ENCODE measurements at places on chromosomes 5 and 9.

GRCh38 chr9:101022704-101023103, 5.8 kb upstream of the PLPPR1 start:
- DNase-seq = no peak

DNA sequence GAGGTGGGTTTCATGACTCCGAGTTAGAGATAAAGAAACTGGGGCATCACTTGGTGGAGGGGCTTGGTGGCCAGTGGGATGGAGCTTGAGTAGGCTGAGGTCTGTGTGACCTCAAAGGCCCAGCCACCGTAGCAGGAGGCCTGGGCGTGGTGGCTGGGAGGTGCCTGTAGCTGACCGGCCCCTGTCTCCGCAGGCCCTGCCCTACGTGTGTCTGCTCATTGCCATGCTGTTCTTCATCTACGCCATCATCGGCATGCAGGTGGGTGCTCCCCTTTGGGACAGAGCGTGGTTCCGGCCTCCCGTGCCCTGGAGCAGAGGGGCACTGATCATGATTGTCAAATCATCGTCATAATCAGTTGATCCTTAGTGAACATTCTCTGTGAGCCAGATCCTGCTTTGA, 196.2 kb downstream of the CACNA1B start:
- no peak for DNase-seq

DNA sequence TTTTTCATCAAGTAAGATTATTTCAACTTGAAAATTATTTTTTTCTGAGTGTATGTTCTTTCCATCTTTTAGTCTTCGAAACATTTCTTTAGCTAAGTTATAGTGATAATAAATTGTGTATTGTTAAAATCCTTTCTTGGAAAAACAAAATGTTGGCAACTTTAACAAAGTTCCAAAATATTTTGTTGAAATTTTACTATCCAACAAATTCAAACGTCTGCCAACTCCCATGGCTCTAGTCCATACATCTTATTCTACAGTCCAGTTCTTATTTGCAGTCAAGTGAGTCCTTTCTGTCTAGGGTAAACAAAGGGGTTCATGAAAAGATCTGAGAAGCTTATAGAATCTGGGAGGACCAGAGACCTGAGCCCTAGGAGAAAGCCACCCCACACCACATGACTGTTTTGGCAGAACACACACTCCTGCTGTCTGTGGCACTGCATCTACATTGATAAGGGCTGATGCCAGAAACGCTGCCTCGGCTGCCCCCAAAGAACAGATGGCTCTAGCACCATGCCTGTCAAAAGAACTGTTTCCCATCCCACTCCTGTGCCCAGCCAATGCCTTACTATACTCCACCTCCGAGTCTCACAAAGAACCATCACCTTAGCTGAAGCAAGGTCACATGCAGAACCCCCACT, 47.5 kb downstream of the FEM1C start:
- no peak for DNase-seq

GRCh38 chr9:4289411-4290326, 10.2 kb downstream of the GLIS3 start:
- no peak for DNase-seq

DNA sequence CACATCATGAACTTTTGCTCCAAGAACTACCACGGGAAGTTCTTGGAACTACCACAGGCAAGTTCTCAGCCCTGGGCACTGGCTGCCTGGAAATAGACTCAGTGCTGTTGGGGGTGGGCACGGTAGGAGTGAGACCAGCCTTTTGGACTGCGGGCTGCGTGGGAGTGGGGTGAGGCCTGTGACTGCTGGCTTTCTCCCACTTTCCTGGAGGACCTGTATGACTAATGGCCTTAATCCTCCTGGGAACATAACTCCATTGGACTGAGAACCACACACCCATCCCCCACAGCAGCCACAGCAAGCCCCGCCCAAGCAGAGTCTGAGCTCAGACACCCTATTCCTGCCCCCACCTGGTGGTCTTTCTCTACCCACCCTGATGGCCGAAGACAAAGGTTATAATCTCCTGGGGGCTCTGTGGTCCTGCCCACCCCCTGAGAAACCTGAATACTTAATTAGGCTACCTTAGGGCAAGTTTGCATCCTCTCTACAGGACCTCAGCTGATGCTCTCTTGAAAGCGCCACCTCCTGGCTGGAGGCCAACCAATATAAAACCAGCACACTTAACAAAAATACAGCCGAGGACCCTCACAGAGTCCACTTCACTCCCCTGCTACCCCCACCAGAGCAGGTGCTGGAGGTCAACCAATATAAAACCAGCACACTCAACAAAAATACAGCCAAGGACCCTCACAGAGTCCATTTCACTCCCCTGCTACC, 112.6 kb downstream of the CACNA1B start:
- no peak for DNase-seq

DNA sequence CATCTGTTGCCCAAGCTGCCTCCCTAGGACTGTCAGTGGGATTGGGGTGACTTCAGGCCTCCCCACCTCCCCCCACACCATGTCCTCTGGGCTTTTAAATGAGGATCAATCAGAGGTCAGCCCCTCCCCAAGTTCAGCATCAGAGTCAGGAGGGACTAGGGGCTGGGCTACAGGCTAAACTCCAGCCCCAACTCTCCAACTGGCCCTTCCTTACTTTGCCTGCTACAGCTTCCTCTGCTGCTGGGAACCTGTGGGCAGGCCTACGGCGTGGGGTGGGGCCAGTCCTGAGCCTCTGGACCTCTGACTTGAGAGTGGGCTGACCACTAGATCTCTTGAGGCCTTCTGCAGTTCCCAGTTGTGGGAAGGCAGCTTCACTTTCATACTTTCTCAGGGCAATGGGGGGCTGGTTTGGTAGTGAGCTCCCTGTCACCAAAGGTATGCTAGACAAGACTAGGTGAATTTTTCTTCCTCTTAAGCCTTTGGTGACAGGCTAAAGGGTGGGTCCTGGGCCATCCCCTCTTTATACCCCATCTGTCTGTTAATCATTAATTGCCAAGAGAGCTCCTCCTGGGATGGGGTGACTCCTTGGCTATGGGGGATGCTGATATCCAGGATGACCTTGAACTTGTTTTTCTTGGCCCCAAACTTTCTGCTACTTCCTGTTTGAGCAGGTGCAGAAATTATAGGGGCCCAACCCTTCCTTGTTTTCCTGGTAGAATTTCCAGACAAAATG, 10.8 kb upstream of the DAB2IP start:
- DNase-seq = no peak

DNA sequence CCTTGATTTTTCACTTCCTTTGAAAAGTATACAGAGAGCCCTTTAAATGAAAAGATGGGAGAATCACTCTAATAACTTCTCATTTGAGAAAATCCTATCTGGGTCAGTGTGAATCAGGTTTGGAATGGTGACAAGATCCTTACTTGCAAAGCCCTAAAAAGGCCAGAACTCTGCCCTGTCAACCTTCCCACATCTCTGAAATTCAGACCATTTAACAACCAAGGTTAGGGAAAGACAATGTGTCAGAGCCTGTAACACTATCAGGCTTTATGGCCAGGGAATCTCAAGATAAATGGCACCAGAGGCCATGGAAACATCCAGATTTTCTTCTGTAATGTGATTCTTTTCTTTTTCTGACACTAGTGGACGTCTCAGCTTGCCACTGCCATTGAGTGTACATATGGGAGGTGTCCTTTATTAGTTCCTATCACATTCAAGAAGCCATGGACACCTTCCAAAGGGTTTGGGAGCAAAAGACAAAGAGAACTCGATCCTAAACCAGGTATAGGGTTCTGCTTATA, 165.7 kb upstream of the GPR151 start:
- no peak for DNase-seq

GRCh38 chr5:33565324-33565723, 124.6 kb downstream of the TARS1 start:
- no peak for DNase-seq

Measured in transverse colon (tissue), 4 donors.